ENCODE measurements at places on chromosomes 5 and 9. TPM values are rescaled to one million over a fixed set of nuclear protein-coding genes. Genes with fewer than 3 reads are reported as not detected.

The CYLC2 gene
- not detected for polyA plus RNA-seq

The SLCO6A1 gene
- polyA plus RNA-seq: 0.56 TPM

The ZBTB43 gene
- 12.0 TPM for polyA plus RNA-seq

The SH3RF2 gene
- 8.4 TPM for polyA plus RNA-seq

The TRAF1 gene
- 5.3 TPM for polyA plus RNA-seq

The C5orf46 gene
- not detected for polyA plus RNA-seq

The BRINP1 gene
- 0.22 TPM for polyA plus RNA-seq

The FBN2 gene
- 76.8 TPM for polyA plus RNA-seq

The PCDH12 gene
- polyA plus RNA-seq: 18.6 TPM

The CAMK2A gene
- polyA plus RNA-seq: 84.9 TPM

The TRIP13 gene
- polyA plus RNA-seq: 6.5 TPM

The NOXA1 gene
- 2.5 TPM for polyA plus RNA-seq

The STC2 gene
- 6.6 TPM for polyA plus RNA-seq

The SIGMAR1 gene
- 42.1 TPM for polyA plus RNA-seq

The RXRA gene
- polyA plus RNA-seq: 46.0 TPM

The FER gene
- polyA plus RNA-seq: 8.9 TPM

The MORN5 gene
- 0.26 TPM for polyA plus RNA-seq

The AIF1L gene
- polyA plus RNA-seq: 28.9 TPM

The CRAT gene
- polyA plus RNA-seq: 37.8 TPM

The IPO11 gene
- polyA plus RNA-seq: 25.9 TPM

The CCL28 gene
- 0.17 TPM for polyA plus RNA-seq

The NIM1K gene
- polyA plus RNA-seq: 0.97 TPM

The RNF183 gene
- polyA plus RNA-seq: not detected

The GPSM1 gene
- 28.3 TPM for polyA plus RNA-seq

The GLRA1 gene
- polyA plus RNA-seq: not detected

The IRF1 gene
- 6.9 TPM for polyA plus RNA-seq

The DEPDC1B gene
- polyA plus RNA-seq: 3.6 TPM

The PCDHA8 gene
- not detected for polyA plus RNA-seq

The LMBRD2 gene
- polyA plus RNA-seq: 11.8 TPM

The ZNF354C gene
- 8.4 TPM for polyA plus RNA-seq

The PCDHGC5 gene
- polyA plus RNA-seq: 0.85 TPM

The ENDOG gene
- polyA plus RNA-seq: 17.1 TPM

The CTNND2 gene
- 0.38 TPM for polyA plus RNA-seq

The PLEKHG4B gene
- 1.0 TPM for polyA plus RNA-seq

The SLC34A1 gene
- polyA plus RNA-seq: 0.08 TPM

The OR1Q1 gene
- not detected for polyA plus RNA-seq

The PCDHA13 gene
- polyA plus RNA-seq: 0.07 TPM

Measured in muscle of back (tissue), 13 donors.